ENCODE measurements at places on chromosomes 6 and 20.

DNA sequence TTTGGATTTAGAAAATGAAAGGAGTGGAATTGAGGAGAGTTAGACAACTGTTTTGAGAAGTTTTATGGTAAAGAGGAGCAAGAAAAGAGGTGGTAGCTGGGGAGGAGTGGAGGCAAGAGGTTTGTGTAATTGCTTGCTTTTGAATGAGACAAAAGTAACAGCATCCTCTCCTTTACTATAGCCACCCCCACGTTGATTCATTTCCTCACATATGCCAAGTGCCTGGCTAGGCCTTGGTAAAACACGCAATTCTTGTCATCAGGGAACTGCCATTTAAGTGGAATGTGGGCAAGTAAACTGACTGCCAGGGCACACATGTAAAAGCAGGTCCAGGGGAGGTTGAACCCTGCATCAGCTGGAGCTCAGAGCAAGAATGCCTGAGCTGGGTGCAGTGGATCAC is 4.1 kb downstream of the MTRES1 start:
- DNase-seq, result no peak

DNA sequence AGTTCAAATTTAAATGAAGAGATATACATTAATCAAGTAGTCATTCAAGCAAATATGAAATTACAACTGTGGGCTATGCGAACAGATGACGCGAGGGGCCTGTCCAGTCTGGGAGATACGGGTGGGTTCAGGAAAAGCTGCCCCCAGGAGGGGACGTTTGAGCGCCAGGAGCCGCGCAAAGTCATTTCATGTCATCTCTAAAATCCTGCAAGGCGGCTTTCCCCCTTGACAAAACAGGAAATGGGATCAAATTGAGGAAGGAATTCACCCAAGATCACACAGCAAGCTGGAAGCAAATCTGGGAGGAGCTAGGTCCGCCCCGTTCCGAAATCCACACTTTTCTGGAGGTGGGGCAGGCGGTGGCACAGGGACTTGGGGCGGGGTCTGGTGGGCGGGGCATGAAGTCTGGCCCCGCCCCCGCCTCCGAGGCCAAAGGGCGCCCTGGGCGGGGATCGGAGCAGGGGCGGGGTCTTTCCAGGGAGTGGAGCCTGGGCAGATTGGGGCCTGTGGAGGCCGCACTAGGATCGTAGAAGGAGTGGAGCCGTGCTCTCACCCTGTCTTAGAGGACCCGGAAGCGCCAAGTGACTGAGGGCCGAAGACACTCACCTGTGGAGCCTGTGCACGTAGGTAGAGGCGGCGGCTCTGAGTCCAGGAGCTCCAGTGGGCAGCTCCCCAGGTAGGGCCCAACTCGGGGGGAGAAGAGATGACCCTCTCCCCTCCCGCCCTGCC is at the start of gene LPIN3:
Gene LPIN3, plus strand, starts transcription at position 495 of the 729 bp plus-strand sequence. CDS start 4,983 bp downstream, outside the sequence.
- DNase-seq, result peak; percentile 17

DNA sequence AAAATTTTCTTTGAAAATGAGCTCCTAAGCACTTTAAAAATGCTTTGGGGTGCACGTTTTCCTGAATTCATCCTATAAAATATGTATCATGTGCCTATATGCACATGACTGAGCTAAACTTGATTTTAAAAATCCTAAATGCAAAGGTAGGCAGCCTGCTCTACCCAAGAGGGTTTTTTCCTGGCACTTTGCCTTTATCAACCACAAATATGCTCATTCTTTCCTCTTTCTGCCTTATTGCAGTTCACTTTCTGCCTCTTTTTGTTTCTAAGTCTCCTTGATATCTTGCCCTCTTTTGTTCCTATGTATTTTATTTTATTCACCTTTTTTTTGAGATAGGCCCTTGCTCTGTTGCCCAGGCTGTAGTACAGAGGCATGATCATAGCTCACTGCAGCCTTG is 229.3 kb downstream of the GRM1 start:
- no peak for DNase-seq

DNA sequence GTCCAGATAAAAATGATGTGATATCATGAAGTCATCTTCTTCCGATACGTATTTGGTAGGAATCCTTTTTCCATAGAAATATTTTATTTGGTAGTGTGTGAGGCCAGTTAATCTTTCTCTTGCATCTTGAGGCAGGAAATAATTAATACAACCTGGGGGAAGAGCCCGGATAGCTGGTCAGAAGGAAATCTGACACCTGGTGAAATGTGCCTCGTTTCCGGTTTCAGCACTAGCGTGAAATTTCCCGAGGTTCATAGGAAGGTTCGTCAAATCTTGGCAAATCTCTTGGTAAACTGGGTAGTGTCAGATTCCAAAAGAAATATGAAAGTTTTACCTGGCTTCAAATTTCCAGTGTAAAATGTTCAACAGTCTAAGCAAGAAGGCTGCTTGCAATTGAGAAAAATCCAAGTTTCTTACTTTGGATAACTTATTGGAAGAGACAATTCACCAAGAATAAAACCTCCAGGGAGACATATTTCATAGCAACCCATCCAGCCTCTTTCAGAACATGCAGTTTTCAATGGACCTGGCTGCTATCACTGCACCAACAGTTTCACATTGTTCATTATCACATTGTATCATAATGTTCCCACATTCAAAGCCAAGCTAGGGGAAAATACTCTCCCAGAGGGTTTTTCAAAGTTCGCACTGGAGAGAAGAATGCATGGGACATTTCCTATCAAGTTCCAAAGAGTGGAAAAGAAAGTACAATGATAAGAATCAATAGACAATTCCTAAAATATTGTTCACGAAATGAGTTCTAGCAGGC is 454.5 kb upstream of the CITED2 start:
- DNase-seq, result no peak

GRCh38 chr6:32224696-32225095 is 829 bp upstream of the NOTCH4 start:
- DNase-seq, result no peak

DNA sequence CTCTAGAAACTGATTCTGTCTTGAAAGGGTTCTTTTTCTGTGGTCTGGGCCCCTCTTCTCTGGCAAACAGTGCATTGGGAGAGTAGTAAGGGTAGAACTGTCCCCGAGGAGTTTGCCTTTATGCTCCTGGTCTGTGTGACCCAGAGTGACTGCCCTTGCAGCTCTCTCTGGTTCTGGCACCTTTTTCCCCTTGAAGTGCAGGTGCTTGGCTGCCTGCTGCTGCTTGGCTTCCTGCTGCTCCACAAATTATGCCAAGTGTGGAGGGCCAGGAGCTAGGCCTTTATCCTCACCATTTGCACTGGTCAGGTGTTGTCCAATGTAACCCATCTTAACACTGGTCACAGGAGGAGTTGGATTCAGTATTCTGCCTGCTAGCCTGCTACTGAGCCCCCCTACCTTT is 11.2 kb downstream of the KIZ start:
- DNase-seq, result no peak

GRCh38 chr6:42338744-42339222 is 112.9 kb downstream of the TRERF1 start:
- DNase-seq, result no peak

DNA sequence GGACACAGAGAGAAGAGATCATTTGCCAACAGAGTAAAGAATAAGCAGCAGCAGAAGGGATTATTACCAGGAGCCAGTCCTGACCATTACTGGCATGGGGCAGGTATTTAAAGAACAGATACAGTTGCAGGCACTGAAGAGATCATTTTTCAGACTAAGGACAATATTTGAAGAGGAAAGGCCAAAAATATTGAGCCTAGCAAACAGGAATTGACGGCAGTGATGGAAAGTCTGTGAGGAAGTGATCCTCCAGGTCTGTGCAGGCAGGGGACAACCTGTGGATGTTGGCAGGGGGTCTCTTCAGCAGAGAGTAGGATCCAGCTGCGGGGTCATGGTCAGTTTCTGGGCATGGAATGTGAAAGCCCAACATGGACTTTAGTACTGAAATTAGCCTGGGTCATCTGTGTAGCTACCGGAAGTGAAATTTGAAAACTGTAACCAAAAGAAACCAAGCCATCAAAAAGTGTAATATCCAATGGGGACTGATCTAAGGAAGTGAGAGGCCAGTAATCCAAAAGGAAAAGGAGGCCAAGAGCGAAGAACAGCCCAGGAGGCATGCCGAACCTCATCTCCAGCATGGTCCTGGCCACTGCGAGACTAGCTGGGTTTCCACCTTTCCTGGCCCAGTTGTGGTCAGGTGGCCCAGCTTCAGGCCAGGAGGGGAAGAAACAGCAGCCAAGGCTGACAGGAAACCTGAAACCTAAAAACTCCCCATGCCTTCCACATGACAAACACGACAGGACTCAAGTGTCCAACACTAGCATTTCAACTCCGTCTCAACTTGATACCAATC is 115.1 kb upstream of the TNFAIP3 start:
- DNase-seq, result no peak

GRCh38 chr20:48732081-48732829 is 95.5 kb downstream of the PREX1 start:
- no peak for DNase-seq

DNA sequence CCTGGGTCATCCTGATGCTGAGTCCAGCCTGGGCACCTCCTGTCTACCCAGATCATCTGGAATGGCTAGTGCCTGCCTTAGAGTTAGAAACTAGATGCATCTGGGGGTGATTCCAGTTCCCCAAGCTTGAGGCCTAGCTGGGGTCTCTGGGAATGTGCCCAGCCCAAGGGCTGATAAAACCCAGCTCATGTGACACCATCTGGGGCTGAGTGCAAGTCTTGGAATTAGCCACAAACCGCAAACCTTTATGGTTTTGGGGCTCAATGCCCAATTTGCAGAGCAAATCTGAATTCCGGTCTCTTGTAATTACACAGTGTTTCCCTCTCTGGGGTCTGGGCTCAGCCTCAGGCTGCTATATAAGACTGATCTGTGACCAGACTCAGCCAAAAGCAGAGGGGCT is at the start of gene BPIFB4:
Gene BPIFB4, plus strand, starts transcription at position 385 of the 400 bp plus-strand sequence. CDS start 1,884 bp downstream, outside the sequence.
- DNase-seq, result no peak

DNA sequence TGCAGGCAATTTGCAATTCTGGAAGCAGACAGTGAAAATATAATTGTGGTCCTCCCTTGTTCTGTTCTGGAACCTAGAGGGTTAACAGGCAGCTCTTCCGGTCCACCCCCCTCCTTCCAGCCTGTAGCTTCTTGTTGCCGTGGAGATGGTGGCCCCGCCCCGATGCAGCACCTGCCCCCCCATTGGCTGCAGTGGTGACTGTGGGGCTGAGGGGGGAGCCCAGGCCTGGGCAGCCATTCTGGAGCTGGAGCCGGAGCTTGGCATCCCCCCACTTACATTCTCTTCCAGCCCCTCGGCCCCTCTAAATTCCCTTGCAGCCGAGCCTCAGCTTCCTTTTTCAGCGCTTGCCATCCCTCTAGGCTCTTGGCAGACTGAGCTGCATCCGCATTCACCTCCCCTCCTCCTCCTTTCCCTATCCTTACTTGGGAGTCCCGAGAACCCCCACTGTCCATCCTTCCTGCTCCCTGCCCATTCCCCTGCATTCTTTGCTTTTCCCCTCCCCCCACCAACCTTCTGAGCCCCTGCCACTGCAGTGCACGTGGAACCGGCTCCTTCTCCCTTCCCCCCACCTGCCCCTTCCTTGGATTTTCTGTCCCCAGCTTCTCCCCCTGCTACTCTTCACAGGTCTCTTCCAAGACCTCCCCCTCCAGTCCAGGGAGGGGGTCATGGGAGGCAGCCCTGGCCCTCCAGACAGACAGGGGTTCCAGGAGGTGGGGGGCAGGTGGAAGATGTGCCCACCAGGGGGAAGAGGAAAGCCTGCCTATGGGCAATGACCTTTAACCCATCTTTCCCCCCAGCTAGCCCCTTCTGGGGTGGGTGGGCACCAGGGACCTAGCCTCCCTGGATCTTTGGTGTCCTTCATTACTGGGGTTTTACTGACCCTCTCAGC is 11.4 kb downstream of the SYNGAP1 start:
- DNase-seq, result peak; percentile 74

GRCh38 chr20:61454053-61454452 is 202.0 kb downstream of the CDH4 start:
- DNase-seq, result no peak

- DNase-seq, result no peak
Observed at GRCh38 chr6:52543729-52544601, 32.9 kb downstream of the TRAM2 start.

DNA sequence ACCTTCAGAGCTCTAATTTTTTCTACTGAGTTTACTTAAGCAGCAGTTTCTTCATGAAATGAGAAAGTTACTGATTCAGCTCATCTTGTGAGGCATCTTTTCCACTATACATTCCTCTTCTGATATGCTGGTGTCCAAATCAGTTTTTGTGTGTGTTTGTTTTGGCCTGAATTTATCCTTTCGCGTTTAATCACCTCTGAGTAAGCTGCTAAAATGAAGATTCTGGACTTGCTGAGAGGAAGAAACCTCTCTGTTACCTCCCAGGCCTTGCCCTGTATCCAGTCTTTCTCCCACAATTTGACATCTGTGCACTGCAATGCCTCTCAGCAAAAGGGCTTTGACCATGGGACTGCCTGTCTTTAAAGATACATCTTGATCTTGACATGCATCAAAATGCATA is 536.2 kb upstream of the NRSN1 start:
- DNase-seq, result no peak

DNA sequence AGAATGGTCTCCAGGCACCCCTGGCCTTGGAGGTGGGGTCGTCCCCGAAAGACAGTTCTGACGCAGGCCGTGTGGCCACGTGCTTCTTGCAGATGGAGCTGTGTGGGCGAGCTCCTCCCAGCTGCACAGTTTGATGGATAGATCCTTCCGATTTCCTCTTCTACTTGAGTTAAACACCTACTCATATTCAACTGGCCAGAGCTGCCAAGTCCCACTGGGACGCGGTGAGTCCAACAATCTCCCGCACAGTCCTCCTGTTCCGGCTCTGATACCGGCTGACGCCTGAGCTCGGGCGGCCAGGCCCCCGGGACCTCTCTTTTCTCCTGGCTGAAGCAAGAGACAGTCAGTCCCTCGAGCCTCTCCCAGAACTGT is 57.9 kb upstream of the DACT2 start:
- DNase-seq, result no peak

DNA sequence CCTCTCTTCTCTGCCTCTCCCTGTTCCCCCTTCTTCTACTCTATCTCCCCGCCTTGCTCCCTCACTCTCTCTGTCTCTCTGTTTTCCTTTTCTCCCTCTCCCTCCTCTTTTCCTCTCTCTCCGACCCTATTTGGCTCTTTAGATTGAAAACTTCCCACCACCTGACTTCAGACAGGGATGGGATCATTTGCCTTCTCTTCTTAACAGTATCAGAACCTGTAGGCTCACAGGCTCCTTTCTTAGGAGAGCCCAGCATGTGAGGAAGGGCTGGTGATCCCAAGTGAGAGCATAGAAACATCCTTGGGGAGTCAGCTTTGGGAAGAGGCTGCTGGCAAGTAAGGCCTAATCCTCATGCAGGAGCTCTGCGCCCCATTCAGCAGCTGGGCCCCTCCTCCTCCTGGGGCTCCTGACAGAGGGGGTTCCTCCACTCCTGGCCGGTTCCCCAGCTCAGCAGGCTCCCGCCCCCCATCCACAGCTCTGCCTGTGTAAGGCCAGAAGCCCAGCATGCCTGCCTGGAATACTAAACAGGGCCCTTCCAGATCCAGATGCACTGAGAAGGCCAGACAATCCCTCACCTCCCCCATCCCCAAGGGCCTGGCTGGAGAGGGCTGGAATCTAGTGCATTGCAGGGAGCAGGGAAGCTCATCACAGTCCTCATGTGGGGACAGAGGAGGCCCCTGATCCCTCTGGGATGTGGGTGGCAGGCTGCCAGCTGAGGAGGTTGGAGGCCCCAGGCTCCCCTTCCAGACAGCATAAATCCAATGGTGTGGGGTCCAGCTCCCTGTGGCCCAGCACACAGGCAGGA is 93.4 kb downstream of the PTPRT start:
- no peak for DNase-seq

- no peak for DNase-seq
Observed at GRCh38 chr6:138596126-138596525, 96.8 kb upstream of the NHSL1 start.

GRCh38 chr20:58871533-58872102 is 19.1 kb downstream of the GNAS start:
- no peak for DNase-seq

- no peak for DNase-seq
Observed at GRCh38 chr6:149035766-149036165, 281.7 kb upstream of the TAB2 start.
